ENCODE measurements at places on chromosomes 16 and 17. TPM values are rescaled to one million over a fixed set of nuclear protein-coding genes. Genes with fewer than 3 reads are reported as not detected.

GRCh38 chr17:42548993-42549755 lies 3.5 kb upstream of the HSD17B1 start:
- DNase-seq = no peak

The PAM16 gene
- 52.8 TPM for total RNA-seq

DNA sequence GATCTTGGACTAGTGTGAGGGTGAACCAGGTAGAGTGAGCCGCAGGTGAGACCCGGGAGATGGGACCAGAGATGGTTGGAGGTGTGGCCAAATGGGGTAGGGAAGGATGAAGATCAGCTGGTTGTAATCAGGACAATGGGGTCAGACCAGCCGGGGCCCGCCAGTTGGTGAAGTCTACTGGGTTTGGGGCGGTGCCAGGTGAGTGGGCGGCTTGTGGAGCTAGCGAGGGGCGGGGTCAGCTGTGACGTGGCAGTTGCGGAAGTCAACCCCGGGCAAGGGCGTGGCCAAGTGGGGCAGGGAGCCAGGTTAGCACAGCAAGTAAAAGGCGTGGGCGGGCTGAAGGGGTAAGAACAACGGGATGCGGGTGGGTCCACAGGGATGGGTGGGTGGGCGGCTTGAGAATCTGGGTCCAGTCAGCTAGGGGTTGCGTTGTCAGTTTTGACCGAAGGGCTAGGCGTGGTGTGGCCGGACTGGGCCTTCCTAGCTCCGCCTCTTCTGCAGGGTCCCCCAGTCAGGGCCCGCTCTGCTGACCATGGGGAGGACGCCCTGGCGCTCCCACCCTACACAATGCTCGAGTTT lies 25.5 kb upstream of the ALKBH5 start:
- peak; percentile 98 for DNase-seq

- DNase-seq = no peak
These were observed 17.5 kb downstream of the CACNG3 start for GRCh38 chr16:24273508-24274182.
